CD4-positive, alpha-beta T cell treated with Interleukin-15 for 4 hours (primary cell): ENCODE measurements at places on chromosomes 2 and 18.

DNA sequence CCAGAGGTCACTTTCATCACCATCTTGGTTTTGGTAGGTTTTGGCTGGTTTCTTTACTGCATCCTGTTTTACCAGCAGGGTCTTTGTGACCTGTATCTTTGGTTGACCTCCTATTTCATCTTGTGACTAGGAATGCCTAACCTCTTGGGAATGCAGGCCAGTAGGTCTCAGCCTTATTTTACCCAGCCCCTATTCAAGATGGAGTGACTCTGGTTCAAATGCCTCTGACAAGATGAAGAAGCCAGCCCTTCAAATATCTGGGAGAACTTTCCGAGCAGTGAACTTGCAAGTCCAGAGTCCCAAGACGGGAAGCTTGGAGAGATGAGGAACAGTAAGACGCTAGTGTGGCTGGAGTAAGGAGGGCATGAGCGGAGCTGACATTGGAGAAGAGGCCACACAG, 28.6 kb downstream of the PROKR1 start:
- no peak for DNase-seq

- DNase-seq: no peak
Observed at GRCh38 chr2:133240491-133241223, 327.6 kb downstream of the NCKAP5 start.

DNA sequence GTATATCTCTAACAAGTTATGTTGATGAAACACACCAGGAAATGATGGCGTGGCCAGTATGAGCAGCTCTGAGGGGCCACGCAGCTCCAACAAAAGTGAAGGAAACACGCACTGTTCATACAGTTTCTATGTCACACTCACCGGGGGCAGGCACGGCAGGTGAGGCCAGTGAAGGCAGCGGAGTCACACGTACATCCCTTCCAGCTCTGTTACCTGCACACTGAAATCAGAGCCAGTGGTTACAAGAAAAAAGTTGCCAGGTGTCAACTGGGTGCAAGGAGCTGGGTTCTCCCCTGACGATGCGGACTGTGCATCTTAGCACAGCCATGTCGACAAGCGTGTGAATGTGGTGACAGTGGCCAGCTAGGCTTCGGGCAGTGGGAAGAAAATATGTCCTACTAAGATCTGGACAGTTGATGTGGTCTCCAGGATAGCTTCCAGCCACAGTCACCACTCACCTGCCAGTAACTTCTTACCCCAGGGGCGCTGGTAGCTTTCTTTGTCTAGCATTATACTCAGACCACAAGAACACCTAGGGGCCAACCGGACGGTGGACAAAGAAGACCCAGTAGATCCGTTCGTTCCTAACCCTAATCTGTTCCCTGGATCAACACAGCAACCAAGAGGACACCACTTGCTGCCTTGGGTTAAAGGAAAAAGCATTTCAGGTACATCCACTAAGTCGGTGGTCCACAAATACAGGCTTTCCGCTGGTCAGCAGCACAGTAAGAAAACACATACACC, 10.1 kb downstream of the HJURP start:
- DNase-seq: no peak

- DNase-seq: no peak
Observed at GRCh38 chr18:54035927-54036326, 188.5 kb downstream of the MBD2 start.

- DNase-seq: no peak
Observed at GRCh38 chr18:12991821-12992179, 638 bp downstream of the CEP192 start.
